HT-29 (cell line): ENCODE measurements at places on chromosomes 6 and 20.

GRCh38 chr6:166687879-166688205, 60.8 kb upstream of the RPS6KA2 start:
- no peak for DNase-seq

- DNase-seq: peak; percentile 97
Measured at GRCh38 chr20:1469925-1470571, 3.4 kb upstream of the NSFL1C start.

GRCh38 chr6:74577619-74578018, 628.2 kb downstream of the COL12A1 start:
- DNase-seq: no peak

DNA sequence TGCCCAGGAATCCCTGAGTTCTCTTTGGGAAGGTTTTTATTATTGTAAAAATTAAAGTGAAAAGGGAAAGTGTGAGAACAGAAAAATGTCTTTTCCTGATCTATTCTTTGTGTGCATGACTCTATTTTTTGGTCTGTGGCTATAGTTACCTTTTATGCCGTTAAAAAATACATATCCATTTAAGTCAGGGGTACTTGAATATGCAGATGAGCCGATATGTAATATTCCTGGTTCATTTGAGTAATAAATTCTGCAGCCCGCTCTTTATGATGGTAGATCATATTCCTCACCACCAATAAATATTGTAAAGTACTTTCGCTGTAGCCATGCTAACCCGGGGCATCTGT, 503 bp upstream of the MYT1 start:
- no peak for DNase-seq

DNA sequence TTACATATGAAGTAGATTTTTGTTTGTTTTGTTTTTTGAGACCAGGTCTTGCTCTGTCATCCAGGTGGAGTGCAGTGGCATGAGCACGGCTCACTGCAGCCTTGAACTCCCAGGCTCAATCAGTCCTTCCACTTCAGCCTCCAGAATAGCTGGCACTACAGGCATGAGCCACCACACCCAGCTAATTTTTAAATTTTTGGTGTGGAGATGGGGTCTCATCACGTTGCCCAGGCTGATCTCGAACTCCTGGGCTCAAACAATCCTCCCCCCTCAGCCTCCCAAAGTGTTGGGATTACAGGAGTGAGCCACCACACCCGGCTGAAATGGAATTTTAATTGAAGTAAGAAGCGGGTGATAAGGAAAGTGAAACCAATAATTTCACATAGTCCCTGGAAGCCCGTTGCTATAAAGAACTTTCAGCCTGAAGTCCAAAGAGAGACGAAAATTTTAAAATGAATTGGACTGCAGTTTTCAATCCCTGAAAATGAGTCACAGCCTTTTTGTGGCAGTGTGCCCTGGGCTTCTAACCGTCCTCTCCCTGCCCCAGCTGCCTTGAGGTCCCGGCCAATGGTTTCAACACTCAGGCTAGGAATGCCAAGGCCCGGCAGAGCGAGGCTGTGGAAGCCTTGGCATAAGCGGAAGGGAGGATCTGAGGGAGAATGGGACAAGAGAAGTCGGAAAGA, 757 bp downstream of the RAET1E start:
- DNase-seq: peak; percentile 20
